ENCODE measurements at places on chromosomes 11 and 22.

DNA sequence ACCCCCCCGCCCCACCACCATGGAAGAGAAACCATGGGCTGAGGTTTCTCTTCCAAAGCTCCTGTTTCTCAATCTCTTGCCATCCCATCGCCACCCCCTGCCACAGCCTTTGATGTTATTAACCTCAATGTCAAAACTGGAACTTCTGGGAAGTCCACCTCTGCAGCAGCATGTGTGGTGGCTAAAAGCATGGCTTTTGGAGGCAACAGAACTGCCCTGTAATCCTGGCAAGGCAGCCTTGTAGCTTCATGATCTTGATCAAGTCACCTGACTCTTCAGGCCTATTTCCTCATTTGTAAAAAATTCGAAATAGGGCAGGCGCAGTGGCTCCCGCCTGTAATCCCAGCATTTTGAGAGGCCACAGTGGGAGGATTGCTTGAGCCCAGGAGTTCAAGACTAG lies 3.5 kb upstream of the COX8A start:
- no peak for DNase-seq

GRCh38 chr11:118126082-118126838 lies 26.4 kb downstream of the SCN4B start:
- no peak for DNase-seq

GRCh38 chr11:86245369-86246292 lies 1.1 kb downstream of the EED start:
- no peak for DNase-seq

DNA sequence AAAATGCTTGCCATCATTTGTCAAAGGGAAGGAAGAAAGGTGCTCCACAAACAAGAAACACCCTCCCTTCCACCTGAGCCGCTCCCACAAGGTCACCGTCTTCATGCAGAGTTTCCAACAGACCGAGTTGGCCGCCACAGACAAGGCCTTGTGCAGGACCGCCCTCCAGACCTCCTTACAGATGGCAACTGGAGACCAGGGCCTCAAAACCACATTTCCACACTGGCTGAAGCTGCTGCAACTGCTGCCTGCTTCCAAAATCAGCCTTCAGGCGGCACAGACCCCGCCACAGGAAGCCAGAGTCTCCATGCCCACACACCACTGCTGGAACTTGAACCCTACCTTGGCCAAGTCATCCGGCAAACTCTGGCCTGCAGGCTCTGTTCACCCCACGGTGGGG lies 6.3 kb downstream of the DEAF1 start:
- DNase-seq, result no peak

- DNase-seq, result no peak
These were observed 118.6 kb downstream of the HIPK3 start for GRCh38 chr11:33375688-33376311.

DNA sequence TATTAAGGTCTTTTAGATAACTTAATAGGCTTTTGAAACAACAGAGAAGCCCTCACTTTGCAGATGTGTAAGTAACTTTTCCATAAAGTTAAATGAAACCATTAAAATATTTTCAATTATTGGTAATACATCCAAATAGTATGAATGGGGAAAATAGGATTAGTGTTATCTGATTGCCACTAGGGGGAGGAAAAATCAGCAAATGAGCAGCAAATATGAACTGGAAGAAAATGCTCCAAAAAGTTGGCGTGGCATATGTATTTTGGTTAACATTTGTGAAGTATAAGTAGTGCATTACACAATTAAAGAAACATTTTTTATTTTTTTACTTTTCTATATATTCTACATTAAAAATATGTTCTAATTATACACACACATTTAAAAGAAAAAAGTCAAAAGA lies 259.8 kb upstream of the ANO5 start:
- no peak for DNase-seq

DNA sequence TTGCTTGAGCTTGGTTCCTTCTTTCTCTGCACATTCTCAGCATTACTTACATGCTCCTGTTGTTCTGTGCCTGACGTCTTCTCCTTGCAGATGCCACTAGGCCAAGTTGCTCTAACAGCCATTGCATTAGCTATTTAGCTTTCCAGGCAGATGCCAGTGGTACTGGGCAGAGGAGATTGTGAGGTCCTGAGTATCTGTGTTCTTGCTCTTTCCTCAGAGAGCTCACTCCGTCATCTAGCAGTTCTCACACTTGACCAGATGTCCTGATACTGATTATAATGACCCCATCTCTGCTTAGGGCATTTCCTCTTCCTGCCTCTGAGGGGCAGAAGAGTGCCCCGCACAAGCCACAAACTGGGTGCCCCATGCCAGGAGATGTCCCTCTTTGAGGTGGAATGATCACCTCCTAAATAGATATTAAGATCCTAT lies 30.7 kb downstream of the ARHGAP1 start:
- DNase-seq, result no peak

DNA sequence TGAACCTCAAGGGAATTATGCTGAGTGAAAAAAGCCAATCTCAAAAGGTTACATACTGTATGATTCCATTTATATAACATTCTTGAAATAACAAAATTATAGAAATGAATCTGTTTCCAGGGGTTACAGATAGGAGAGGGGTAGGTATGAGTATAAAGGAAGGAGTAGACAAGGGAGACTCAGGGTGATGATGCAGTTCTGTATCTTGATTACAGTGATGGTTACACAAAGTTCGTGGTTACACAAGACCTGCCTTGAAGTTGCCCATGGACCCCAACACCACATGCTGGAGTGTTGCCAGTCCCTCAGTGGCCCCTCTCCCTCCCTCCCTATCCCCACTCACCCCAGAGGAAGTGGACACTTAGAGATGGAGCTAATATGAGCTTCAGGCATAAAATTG lies 20.3 kb downstream of the STK33 start:
- DNase-seq, result no peak

DNA sequence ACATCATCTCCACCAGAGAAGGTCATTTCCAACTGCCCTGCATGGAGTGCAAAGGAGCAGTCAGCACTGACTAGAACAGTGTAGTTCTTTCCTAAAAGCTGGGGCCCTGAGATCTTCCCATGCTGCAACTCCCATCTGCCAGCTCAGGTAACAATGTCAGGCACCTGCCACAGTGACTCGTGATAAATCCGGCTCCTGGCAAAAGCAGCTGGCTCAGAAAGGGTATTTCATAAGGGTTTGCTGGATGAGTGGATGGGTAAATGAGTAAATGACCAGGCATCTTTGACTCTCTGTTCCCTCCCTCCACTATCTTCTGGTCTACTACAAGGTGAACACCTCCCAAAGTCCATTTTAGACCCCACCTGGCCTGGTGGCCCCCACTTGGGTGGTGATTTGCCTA lies 403.6 kb downstream of the NXPE2 start:
- no peak for DNase-seq

GRCh38 chr11:78853521-78853920 lies 278.9 kb upstream of the NARS2 start:
- DNase-seq, result no peak

DNA sequence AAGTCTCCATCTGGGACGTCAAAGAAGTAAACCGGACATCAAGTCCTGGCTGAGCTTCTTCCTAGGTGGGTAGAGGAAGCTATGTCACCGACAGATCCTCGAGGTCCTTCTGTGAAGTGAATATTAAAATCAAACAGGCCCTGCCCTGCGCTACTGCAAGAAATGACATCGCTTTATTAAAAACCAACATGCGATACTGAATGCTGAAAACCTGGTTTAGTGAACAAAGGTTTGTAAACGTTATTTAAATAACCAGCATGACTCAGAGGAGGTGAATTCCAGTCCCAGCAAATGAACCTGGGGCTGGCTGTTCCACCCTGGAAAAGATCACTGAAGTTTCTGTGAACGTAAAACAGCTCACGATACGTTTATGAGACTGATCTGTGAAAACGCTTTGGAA lies 645 bp downstream of the RTCB start:
- DNase-seq, result no peak

DNA sequence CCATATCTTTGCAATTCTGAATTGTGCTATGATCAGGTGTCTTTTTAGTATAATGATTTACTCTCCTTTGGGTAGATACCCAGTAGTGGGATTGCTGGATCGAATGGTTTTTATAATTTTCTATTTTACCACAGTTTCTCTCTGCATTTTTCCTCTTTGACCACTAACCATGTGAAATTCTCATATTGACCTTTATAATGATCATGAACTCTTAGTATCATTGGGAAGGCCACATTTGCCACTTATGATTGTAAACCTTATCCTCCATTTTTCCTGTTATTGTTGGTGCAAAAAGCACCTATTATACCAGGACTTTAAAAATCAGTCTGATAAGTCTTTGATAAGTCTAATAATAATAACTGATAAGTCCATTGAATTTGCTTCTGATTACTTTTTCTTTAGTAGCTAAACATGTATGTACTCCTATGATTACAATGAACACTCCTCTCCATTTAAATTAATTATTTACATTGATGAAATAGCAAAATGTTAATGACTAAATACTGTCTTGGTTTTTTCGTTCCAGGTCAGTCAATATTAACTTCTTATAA lies 9.6 kb downstream of the NEAT1 start:
- no peak for DNase-seq

- DNase-seq, result no peak
These were observed 173.0 kb upstream of the CADM1 start for GRCh38 chr11:115677190-115677589.

DNA sequence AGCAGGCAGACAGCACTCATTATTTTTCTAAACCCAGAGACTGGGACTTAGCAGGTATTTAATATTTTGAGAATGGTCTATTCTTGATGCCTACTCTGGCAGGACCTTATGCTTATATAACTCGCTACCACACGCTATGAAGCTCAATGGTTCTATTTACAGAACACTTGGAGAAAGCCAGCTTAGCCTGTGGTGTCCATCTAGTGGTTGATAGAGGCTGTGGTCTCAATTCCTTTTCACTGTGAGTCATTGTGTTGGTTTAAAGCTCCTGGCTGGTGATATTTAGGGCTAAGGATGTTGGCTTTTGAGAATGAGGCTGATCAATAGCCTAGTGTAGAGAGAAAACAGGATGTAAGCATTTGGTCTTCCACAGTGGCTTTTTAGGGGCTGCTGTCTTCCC lies 206.4 kb downstream of the DBX1 start:
- no peak for DNase-seq

DNA sequence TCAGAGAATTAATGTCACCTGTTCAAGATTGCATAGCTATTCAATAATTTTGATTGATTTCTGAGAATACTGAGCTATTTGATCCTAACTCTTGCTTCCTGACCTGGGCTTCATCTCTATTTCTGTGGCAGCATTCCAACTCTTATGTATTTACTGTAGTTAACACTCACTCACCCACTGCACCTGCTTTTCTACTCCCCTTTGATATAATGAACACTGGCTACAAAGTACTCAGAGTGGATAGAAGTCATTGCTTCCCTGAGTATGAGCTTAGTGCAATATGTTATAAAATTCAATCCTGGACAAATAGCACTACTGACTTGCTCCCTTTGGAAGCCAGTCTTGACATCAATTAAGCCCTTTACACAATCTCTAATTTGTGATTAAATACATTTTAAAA lies 117.2 kb downstream of the APIP start:
- DNase-seq, result no peak

DNA sequence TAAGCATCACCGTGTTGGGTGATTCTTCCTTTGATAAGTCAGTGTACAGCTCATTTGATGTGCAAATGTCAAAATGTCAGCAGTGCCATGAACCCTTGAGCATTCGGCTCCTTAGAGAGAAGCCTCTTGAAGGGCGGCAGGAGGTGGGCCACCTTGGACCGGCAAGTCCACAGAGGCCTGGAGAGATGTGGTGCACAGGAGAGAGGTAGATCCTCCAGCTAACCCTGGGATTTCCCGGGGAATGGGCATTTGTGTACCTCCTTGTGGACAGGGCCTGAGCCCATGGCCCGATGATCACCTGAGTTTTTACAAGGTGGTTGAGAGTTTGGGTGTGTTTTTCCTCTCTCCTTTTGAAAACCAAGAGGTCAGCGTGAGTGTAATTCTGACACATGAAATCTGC lies 133.2 kb upstream of the RCN1 start:
- no peak for DNase-seq

GRCh38 chr11:128323381-128323780 lies 264.0 kb downstream of the ETS1 start:
- DNase-seq, result no peak

DNA sequence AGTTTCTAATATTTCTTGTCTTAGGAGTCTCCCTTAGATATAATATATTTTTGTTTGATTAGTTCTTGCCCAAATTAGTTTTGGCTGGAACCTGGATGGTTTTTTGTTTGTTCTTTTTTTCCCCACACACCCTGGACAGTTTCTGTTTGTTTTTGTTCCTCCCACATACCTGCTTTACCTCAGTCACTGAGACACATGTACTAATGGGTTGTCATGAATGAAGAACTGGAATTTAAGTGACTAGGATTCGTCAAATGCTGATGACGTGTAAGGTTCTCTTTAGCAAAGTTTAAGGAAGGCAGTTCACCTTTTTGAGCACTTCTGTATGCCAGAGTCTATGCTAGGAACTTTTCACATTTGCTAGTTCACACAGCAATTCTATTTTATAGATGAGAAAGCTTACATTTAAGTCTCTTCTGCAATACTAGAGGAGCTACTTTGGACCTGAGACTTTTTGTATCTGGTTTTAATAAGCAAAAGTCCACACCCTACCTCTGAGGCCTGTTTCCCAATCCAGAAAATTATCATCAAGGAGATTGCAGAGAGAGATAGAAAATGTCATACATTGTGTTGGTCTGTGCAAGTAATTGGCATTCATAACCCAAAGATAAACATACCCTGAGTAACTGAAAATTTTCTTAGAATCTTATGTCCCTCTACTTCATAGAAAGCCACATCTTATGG lies 86.7 kb upstream of the RAB1B start:
- DNase-seq, result no peak

- DNase-seq, result no peak
These were observed 9.4 kb downstream of the ADAMTS15 start for GRCh38 chr11:130457623-130458409.

DNA sequence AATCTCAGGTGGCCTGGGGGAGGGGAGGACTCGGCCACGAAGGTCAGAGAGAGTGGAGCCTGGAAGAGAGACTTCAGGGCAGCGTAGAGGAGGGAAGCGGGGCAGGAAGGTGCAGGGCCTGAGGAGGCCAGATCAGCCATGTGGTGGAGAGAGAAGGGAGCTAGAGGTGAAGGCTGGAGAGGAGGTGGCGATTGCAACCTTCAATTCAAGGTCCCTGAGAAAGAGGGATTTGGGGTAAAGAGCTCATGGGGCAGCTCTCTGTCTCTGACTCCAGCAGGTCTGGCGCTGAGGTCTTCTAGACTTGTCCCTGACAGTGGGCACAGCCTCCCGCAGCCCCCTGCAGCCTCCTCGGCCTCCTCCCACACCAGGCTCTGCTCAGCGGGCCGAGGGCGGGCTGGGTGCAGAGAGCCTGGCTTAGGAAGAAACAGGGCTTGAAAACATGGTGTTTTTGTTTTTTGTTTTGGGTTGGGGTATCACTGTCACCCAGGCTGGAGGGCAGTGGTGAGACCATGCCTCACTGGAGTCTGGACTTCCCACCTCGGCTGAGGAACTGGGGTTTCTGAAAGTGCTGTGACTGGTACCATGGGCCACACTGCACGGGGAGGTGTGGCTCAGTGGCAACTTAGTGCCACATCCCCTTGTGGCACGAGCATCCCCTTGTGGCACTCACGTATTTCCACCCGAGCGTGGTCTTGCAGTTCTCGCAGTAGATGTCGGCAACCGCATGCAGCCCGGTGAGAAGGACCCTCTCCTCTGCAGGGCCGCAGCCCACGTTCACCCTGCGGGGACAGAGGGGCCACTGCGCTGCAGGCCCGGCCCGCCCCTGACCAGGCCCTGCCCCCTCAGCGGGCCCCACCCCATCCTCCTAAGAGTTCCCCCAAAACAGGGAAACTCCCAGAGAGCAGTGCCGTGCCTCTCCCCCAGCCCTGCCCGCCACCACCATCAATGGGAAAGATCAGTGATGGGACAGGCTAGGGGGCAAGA lies 32.6 kb downstream of the YPEL1 start:
- DNase-seq, result no peak

- no peak for DNase-seq
These were observed 298.2 kb downstream of the DDX10 start for GRCh38 chr11:108963118-108963517.

Data from fibroblast of the conjunctiva (primary cell).